ENCODE measurements at places on chromosomes 2 and 18.
A peak's percentile ranks its signal among the peaks of the same experiment; 100 is the strongest.

DNA sequence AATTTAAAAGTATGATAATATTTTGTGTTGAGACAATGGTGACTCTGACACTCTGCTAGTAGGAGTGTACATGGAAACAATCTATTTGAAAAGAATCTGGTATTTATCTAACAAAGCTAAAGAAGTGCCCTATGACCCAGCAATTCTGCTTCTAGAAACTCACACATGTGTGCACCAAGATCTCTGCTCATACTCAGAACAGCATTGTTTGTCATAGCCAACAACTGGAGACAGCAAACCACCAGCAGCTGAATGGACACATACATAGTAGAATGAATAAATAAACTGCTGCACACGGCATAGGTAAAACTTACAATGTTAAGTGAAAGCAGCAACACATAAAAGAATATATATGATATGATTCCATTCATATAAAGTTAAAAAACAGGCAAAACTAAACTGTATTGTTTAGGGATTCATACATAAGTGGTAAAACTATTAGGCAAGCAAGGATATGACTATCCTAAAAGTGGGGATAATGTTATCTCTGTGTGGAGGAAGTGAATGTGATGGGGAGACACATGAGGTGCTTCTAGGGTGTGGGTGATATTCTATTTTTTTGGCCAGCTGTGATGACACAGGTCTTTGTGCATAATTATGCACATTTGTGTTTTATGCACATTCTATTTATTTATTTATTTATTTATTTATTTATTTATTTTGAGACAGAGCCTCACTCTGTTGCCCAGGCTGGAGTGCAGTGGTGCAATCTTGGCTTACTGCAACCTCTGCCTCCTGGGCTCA is 71.1 kb downstream of the RFTN2 start:
- H3K27me3 ChIP-seq = no peaks in the 10 kb centered on the region
- H3K4me1 ChIP-seq = no peaks in the 10 kb centered on the region
- no peak for DNase-seq
- no peaks in the 10 kb centered on the region for H3K36me3 ChIP-seq

GRCh38 chr2:7621018-7621814 is 704.0 kb downstream of the RNF144A start:
- DNase-seq = no peak
- H3K36me3 ChIP-seq = no peaks in the 10 kb centered on the region
- peaks cover 1% of the 10 kb centered on the region for H3K27me3 ChIP-seq
- H3K4me1 ChIP-seq = no peaks in the 10 kb centered on the region

GRCh38 chr2:185381631-185382030 is 357.0 kb upstream of the FSIP2 start:
- no peaks in the 10 kb centered on the region for H3K36me3 ChIP-seq
- H3K27ac ChIP-seq = no peak overlapping the region
- H3K27me3 ChIP-seq = no peaks in the 10 kb centered on the region
- no peak overlapping the region for H3K4me3 ChIP-seq

GRCh38 chr18:52582516-52582915 is 242.5 kb downstream of the DCC start:
- no peak overlapping the region for H3K4me3 ChIP-seq
- no peak for DNase-seq
- no peaks in the 10 kb centered on the region for H3K27me3 ChIP-seq
- H3K4me1 ChIP-seq = no peaks in the 10 kb centered on the region
- H3K27ac ChIP-seq = no peak overlapping the region

GRCh38 chr2:10720306-10720705 is 1.1 kb upstream of the ATP6V1C2 start:
- no peak overlapping the region for H3K27ac ChIP-seq
- DNase-seq = no peak
- peaks cover 2% of the 10 kb centered on the region for H3K4me1 ChIP-seq
- H3K36me3 ChIP-seq = no peaks in the 10 kb centered on the region
- peaks cover 5% of the 10 kb centered on the region for H3K27me3 ChIP-seq

- H3K27me3 ChIP-seq = no peaks in the 10 kb centered on the region
- H3K36me3 ChIP-seq = no peaks in the 10 kb centered on the region
- no peak for DNase-seq
- no peaks in the 10 kb centered on the region for H3K4me1 ChIP-seq
- no peak overlapping the region for H3K27ac ChIP-seq
These were observed 50.4 kb upstream of the AFF3 start for GRCh38 chr2:100192825-100193224.

- H3K36me3 ChIP-seq = no peaks in the 10 kb centered on the region
- no peaks in the 10 kb centered on the region for H3K4me1 ChIP-seq
- H3K27ac ChIP-seq = no peak overlapping the region
- DNase-seq = no peak
These were observed 137.0 kb downstream of the AGAP1 start for GRCh38 chr2:235630718-235631296.

DNA sequence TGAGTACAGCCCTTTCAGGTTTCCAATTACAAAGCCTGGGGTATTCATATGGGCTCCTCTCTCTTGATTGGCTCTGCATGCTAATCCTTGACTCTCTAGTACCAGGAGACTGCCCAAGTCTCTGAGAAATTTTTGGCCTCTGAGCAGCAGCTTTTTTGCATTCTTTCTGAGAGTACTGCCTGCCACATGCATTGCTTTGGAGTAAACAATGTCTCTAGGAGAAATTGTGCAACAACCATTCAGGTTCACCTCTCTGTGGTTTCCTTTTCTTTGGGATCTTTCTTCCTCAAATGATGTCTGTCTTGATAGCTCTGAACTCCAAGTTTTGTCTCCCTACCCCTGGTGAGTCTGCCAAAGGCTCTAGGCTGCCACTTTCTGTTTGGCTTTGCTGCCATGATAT is 115.8 kb upstream of the SETBP1 start:
- no peak overlapping the region for H3K4me3 ChIP-seq
- no peak for DNase-seq
- no peaks in the 10 kb centered on the region for H3K27me3 ChIP-seq
- no peak overlapping the region for H3K27ac ChIP-seq
- H3K36me3 ChIP-seq = no peaks in the 10 kb centered on the region

- no peak overlapping the region for H3K4me3 ChIP-seq
- no peak for DNase-seq
- no peak overlapping the region for H3K27ac ChIP-seq
These were observed 93.3 kb downstream of the ICA1L start for GRCh38 chr2:202778217-202778616.

DNA sequence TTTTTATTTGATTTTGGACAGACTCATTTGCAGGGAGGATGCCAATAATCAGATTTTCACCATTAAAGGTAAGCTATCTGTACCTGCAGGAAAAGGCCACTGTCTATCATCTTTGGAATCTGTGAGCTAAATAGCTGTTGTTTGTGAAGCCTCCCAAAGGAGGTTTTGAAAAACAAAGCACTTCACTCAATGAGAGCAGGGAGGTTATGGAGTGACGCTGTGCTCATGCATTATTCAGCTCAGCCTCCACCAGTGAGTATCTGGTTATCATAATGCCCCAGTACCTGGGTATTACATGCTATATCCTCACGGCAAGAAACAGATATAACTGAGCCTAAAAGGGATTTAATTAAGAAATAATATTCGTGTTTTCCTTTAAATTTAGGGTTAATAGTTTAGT is 189.6 kb upstream of the PIK3C3 start:
- peaks cover 3% of the 10 kb centered on the region for H3K27me3 ChIP-seq
- no peak overlapping the region for H3K4me3 ChIP-seq
- no peak overlapping the region for H3K27ac ChIP-seq
- DNase-seq = no peak
- H3K36me3 ChIP-seq = no peaks in the 10 kb centered on the region

DNA sequence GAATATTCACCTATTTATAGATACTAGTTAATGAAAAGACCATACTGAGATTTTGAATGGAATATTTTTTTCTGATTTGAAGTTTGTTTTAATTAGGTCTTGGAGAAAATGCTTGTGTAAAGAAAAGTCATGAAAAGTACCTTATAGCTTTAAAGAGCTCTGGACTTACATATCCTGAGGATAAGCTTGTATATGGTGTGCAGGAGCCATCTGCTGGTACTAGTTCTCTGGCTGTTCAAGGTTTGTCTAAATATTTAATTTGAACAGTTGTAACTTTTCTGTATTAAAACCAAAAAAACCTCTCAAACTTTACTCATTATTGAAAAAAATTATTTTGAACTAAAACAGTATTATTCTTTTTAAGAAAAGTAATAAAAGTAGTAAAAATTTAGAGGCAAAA is 50.1 kb downstream of the UBR3 start:
- H3K4me3 ChIP-seq = no peak overlapping the region
- peaks cover 13% of the 10 kb centered on the region for H3K36me3 ChIP-seq
- peak; percentile 13 for DNase-seq
- H3K27me3 ChIP-seq = no peaks in the 10 kb centered on the region
- no peak overlapping the region for H3K27ac ChIP-seq
- no peaks in the 10 kb centered on the region for H3K4me1 ChIP-seq

DNA sequence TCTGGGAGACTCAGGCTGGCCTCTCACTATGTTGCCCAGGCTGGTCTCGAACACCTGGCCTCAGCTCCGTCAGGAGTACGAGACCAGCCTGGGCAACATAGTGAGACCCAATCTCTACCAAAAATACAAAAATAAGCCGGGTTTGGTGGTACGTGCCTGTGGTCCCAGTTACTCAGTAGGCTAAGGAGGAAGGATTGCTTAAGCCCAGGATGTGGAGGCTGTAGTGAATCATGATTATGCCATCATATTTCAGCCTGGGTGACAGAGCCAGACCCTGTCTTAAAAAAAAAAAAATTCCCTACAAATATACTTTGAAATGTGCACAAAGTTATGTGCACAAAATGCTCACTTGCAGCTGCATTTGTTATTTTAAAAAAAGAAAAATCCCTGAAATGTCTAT is 26.3 kb upstream of the AGAP1 start:
- H3K27me3 ChIP-seq = no peaks in the 10 kb centered on the region
- no peaks in the 10 kb centered on the region for H3K4me1 ChIP-seq
- DNase-seq = no peak

DNA sequence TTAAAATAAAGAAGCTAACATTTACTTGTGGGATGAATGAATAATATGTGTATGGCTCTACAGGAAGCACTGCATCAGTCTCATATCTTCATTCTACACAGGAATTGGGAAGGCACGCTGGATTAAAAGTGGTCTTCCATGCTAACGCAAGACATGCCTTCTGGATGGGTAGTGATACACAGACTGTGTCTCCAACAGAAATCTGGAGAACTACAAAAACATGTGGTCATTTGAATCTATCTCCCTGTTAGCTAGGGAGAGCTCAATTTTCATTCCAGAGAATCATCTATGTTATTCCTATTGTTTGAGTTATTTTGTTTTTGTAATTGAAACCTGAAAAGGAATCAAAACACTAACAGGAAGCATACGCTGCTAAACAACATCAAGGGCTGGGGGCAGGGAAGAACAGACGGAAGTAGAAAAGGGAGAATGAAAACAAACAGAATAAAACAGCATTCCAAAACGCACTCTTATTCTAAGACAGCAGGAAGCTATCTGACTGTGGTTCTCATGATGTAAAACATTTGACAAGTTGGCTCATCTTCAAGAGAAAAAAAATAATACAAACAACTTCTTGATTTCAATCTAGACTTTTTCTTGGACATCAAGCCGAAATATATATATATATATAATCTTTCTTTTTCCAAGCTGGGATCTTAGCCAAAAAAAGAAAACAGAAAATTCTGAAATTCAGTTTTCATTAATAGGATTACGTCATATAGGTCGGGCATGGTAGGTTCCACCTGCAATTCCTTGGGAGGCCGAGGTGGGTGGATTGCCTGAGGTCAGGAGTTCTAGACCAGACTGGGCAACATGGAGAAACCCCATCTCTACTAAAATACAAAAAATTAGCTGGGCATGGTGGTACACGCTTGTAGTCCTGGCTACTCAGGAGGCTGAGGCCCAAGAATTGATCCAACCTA is 31.5 kb upstream of the ASNSD1 start:
- H3K27me3 ChIP-seq = no peaks in the 10 kb centered on the region
- H3K4me3 ChIP-seq = no peak overlapping the region
- no peaks in the 10 kb centered on the region for H3K4me1 ChIP-seq
- no peaks in the 10 kb centered on the region for H3K36me3 ChIP-seq

- no peak overlapping the region for H3K4me3 ChIP-seq
- no peaks in the 10 kb centered on the region for H3K27me3 ChIP-seq
- DNase-seq = no peak
- H3K4me1 ChIP-seq = no peaks in the 10 kb centered on the region
- H3K27ac ChIP-seq = no peak overlapping the region
These were observed 115.0 kb upstream of the ZNF516 start for GRCh38 chr18:76610012-76610411.

- DNase-seq = no peak
- H3K27ac ChIP-seq = no peak overlapping the region
- H3K36me3 ChIP-seq = no peaks in the 10 kb centered on the region
- no peaks in the 10 kb centered on the region for H3K4me1 ChIP-seq
- H3K4me3 ChIP-seq = no peak overlapping the region
- no peaks in the 10 kb centered on the region for H3K27me3 ChIP-seq
These were observed 79.1 kb downstream of the ZRANB3 start for GRCh38 chr2:135451966-135452365.

DNA sequence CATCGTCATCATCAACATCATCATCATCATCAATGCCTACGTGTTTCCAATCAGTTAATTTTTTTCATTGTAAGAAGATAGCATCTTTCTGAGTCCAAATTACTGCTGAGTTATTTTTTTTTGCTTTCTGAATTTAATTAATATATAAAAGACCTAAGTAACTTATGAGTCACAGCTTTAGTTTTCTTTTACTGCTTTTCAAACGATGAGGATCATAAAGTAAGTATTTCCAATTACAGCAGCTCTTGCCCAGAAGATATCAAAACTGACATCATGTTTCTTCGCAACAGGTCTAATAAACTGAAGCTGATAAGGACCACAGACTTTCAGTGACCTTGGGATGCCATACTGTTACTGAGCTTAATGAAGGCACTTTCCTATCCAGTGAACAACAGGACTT is 442.2 kb downstream of the DSEL start:
- no peaks in the 10 kb centered on the region for H3K4me1 ChIP-seq
- H3K4me3 ChIP-seq = no peak overlapping the region
- peak; percentile 11 for DNase-seq
- H3K36me3 ChIP-seq = no peaks in the 10 kb centered on the region
- H3K27me3 ChIP-seq = no peaks in the 10 kb centered on the region

GRCh38 chr2:23464156-23464555 is 79.2 kb downstream of the KLHL29 start:
- no peaks in the 10 kb centered on the region for H3K36me3 ChIP-seq
- H3K4me3 ChIP-seq = no peak overlapping the region
- H3K27me3 ChIP-seq = no peaks in the 10 kb centered on the region
- H3K27ac ChIP-seq = no peak overlapping the region
- no peak for DNase-seq

DNA sequence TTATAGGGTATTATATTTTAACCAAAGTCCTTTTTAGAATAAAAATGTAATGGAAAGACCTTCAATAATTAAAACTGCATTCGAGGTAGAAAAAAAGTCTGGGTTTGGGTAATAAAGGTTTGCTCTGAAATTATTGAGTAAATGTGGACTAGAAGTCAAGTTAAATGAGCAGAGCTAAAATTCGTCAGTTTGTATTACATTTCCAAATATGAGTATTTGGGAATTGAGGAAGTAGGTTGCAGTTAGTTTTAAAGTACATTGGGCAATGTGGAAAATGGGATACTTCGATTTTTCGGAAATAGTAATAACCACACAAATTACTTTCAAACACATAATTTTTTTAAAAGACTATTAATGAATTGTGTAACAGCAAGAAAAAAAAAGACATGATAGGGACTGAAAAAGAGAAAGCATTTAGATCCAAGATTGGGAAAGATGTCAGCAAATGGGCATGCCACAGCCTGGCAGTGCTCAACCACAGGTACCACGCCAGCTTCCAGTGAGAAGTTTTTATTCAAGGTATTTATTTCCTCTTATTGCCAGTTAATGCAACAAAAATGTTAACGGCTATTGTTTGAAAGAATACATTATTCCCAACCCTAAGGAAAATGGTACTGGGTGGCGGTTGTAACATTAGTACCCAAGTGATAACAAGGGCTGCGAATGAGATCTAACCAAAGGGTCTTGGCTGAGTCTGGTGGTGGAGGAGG is 50.0 kb downstream of the TTC39C start:
- no peak overlapping the region for H3K27ac ChIP-seq
- no peak overlapping the region for H3K4me3 ChIP-seq
- DNase-seq = no peak
- H3K36me3 ChIP-seq = peaks cover 3% of the 10 kb centered on the region
- no peaks in the 10 kb centered on the region for H3K27me3 ChIP-seq

Data from small intestine (tissue), 16 donors.